Neural crest cell (in vitro differentiated cells): ENCODE measurements at places on chromosomes 1 and 21.

DNA sequence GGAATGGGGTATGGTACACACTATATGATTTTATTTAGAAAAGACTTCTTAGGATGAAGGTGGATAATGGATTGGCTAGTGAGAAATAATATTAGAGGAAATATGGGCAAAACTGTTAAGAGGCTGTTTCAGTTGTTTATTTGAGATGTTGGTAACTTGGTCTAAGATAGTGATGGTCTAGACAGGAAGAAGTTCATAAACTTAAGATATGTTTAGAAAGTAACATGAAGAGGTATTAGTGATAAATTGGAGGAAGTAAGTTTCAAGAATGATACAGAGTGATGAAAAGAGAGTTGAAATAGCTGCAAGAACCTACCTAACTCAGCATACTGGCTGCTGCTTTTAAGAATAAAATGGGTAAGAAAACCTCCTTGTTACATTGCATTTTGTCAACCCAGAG is 9.2 kb upstream of the PTPRC start:
- no peak for DNase-seq

- no peak for DNase-seq
Measured at GRCh38 chr1:22317920-22318243, 133.8 kb upstream of the ZBTB40 start.

DNA sequence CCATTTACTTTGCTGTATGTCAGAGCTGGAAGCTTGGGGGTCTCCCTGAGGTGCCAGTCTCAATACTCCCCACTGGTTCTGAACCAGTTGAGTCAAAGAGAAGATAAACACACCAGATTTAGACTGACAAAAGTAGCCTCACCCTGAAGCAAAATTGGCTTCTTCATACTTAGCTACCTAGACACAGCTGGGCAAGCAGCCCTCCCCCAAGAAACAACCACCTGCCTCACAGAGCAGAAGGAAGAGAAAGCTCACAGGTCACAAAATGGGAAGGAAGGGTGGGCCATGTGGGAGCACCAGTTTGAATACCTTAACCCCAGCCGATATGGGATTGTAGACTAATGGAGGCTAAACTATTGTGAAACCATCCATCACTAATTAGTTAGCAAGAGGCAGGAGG is 24.6 kb upstream of the MYSM1 start:
- no peak for DNase-seq

DNA sequence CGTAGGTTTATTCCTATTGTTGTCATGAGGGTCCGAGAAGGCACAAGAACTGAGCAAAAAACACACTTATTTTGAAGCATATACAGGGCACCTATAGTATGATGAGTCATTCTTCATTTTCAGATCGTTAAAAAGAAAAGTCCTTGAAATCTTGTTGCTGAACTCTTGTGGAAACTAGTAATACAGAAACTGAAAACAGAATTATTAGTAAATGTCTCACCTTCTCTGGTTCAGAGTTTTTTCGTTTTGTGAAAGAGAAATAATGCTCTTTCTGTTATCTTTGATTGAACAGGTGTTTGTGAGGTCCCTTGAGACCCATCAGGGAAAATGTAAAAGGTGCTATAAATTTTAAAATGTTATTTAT is 102.0 kb upstream of the COA6 start:
- DNase-seq, result no peak

- no peak for DNase-seq
Measured at GRCh38 chr1:219858980-219859379, 69.4 kb downstream of the SLC30A10 start.

DNA sequence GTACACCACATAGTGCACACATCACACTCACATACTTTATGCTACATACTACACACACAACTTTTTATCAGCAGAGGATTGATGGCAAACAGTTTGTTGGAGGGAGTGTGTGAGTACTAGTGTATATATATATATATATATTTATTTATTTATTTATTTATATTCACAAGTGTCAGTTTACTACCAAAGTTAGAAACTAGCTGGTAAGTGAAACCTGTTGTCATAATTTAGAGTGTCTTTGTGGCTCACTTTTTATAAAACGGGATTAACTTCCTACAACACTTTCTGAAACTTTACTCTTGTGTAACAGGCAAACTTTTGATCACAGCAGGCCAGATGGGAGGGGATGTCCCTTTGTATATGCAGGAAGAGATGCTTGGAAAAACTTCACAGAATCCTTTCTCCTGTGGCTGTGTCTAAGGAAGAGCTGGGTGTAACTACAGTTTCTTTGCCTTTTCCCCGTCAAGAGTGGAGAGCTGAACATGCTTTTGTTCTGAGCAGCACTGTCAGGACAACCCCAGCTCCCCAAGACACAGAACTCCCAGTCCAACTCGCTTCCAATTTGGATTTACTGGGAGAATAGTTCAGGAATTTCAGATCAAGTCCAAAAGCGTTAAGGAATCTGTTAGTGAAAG is 1.9 kb upstream of the SAMD13 start:
- DNase-seq, result no peak

- no peak for DNase-seq
Measured at GRCh38 chr1:245579881-245580280, 425.1 kb downstream of the KIF26B start.

DNA sequence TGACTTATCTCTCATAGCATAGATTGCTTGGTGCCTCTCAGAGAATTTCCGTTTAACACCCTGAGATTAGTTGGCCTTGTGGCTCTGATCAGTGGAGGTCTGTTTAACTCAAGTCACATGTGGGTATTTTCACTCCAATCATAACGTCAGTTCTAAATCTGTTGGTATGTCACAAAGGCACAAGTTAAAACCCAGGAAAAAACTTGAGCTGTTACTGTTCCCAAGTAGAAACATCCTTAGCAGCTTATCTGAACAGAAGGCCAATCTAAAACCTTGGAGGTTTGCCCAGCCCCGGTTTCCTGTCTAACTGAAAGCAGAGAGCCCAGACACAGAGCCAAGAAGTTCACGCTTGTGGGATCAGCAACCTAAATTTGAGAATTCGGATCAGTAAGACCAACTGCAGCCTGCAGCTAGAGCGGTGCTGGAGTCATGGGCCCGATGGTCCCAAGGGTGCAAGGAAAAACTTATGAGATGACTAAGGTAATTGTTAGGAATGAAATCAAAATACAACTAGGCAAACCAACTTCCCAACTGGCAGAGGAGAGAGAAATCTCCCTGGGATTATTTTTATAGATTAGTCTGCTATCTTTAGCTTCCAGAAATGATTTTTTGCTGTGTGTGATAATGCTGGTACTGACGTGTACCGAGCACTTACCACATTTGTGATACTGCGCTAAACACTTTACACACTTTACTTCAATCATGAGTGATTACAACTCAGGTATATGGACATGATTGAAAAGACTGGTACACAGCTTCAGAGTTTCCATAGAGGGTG is 90.2 kb upstream of the C1orf21 start:
- no peak for DNase-seq

DNA sequence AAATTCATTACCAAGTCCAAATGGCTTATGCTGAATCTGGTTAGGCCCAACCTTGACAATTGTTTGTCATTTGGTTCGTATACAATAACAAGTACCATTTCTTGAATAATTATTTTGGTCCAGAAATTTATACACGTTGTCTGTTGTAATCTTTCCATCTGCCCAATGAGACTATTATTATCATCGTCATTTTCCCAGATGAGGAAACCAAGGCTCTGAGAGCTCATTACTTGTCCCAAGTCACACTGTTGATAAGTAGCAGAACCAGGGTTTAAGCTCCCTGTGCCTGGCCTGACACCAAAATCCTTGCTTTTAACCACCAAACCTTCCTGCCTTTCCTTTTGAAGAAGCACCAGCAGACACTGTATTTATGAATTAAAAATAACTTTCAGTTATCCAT is 81.3 kb downstream of the RGS2 start:
- DNase-seq, result no peak

GRCh38 chr1:68449901-68450300 is at the start of gene RPE65:
Gene RPE65 (minus strand): TSS chr1:68449954. CDS start chr1:68449905, 49 bp downstream.
- DNase-seq, result no peak

DNA sequence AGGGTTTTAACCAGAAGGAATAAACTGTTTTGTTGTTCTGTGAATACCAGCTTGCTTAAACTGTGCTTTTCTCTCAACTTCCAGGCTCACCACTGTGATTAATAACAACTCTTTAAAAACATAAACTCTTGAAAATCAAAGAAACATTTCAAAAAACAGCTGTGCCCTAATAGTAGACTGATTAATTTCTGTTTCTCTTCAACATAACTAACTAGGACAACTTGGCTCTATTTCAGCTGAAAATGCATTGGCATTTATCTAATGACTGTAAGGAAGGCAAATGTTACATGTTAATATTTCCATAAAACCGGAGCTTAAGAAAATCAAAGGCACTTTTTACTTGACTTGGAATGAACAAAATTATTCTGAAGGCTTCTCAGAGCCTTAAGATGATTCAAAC is 656.1 kb upstream of the NEGR1 start:
- DNase-seq, result no peak

GRCh38 chr1:66270119-66270812 is 263.7 kb upstream of the SGIP1 start:
- no peak for DNase-seq

DNA sequence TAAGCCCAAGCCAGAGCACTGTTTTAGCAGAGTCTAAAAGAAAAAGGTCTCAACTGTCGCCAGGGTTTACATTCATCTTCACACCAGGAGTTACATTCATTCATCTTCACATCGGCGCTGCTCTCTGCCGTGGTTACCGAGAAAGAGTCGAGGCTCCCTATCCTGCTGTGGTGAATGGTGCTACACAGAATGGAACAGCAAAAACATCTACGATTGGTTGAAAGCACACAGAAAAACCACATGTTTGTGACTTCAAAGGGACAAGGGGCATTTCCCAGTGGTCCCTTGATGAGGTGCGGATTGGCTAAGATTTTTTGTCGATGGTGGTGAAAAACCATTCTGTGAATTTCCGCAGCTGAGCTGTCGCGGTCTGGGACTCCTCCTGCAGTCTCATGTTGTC is 231.1 kb downstream of the SIPA1L2 start:
- DNase-seq, result no peak

DNA sequence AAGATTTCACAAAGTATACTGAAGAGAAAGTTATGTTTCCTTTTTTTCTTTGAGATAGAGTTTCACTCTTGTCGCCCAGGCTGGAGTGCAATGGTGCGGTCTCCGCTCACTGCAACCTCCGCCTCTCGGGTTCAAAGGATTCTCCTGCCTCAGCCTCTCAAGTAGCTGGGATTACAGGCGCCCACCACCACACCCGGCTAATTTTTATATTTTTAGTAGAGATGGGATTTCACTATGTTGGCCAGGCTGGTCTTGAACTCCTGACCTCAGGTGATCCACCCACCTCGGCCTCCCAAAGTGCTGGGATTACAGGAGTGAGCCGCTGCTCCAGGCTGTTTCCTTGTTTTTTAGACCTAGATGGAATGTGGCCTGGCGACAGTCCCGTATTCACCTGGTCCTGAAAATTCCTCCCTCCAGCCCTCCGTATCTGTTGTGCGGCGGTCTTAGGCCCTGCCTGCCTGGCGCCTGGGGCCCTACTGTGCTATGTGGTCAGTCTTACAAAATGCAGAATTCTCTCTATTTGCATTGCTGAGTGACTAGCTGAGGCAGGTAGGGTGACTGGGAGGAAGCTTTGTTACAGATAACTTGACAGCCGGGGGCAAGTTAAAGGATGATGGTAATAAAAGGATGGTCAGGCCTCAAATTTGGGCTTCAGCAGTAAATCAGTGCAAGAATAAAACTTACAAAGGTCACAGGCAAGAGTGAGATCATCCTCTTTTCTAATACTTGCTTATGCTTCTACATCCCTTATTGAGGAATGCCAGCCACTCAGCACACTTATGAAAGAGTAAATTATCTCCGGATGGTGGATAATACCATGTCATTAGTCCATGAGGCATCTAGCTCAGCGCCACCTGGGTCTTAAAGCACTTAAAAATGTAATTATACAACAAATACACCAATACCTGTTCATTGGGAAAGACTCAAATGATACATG is 30.3 kb downstream of the PARK7 start:
- no peak for DNase-seq

- DNase-seq, result no peak
Measured at GRCh38 chr21:38384675-38385426, 113.4 kb downstream of the ERG start.

DNA sequence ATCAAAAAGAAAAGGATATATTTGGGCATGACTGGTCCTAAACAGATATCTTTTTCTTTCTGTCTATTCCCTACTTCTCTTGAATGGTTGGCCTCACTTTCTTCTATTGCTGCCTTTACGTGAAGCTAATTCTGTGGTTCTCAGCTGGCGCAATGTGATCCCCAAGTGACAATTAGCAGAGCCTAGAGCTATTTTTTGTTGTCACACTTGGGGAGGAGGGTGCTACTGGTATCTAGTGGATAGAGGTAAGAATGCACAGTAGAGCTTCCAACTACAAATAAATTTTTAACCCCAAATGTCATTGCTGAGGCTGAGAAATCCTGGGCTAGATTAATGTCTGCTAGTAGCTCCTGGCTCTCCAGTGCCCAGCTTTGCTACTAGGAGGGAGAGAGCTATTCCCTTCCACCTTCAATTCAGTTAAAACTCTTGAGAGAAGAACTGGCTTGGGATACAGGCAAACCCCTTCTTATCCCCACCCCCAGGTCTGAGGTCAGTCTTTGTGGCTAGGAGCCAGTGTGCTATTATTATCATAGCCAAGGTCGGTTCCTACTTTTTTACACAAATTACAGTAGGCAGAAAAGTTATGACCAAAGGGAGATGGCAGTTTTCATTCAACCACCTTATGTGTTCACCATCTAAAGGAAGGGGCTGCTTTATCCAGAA is 102.1 kb downstream of the SNX7 start:
- no peak for DNase-seq

- no peak for DNase-seq
Measured at GRCh38 chr1:236590553-236591150, 13.7 kb downstream of the HEATR1 start.

DNA sequence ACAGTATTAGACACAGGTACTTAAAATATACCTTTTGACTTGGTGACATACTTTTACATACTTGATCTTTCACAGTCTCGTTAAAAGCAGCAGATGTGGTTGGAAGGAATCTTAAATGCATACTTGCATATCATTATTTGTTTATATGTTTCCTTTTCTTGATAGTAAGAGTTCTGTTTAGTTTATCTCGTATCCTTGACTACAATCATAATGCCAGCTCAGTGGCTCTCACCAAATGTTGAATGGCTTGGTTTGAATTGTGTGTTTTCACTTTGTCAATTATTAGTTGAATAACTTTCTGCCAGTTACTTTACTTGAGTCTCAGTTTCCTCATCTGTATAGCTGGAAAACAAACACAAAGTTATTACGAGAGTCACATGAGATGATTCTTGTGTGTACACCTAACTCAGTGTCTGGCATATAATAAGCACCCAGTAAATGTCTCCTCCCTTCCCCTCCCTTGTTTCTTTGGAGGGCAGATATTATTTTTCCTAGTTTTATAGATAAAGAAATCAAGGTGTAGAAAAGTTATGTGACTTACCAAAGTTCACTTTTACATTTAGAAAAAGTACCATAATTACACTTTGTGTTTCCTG is 131.6 kb upstream of the IVNS1ABP start:
- no peak for DNase-seq
